Fibroblast of skin of right biceps (primary cell): ENCODE measurements at places on chromosomes 6 and 20.
A peak's percentile ranks its signal among the peaks of the same experiment; 100 is the strongest.

DNA sequence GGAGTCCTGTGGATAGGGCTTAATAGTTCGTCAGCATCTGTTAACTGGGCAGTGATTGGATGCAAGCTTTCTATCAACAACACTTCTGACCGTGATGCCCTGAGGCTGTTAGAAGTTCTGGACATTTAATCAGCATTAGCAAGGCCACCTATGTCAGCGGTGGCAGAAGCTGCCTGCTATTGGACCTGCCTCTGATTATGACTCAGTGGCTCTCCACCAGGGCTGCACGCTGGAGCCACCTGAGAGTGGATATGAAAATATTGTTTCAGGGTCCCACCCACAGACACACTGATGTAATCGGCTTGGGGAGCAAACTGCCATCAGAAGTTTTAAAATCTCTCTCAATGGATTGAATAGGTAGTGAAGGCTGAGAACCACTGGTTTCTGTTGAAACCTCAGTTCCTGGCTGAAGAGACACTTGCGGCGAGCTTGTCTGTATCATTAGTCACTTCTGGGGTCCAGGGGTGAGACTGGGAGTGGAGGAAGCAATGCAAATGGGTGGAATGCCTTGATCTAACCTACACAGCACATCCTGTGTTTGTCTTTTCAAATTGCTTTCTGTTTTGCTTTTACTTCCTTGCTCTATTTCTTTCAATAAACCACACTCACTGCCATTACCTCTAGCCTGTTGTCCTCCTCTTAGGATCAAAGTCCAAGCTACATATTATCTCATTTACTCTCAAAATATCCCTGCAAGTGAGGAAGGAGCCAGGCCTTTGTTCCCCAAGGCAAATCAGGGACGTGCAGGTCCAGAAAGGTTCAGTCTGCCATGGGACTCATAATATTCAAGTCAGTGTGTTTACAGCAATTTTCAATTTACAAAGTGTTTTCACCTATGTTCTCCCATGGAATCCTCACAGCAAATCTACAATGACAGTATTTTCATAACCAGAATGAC, 4.2 kb downstream of the CLIC5 start:
- DNase-seq = no peak

GRCh38 chr6:39362487-39362865, 40.0 kb upstream of the KCNK16 start:
- peak; percentile 63 for DNase-seq

- DNase-seq = peak; percentile 17
These were observed 49.0 kb upstream of the TAGAP start for GRCh38 chr6:159093609-159094443.

- DNase-seq = no peak
These were observed 80.1 kb upstream of the ARMC2 start for GRCh38 chr6:108768166-108768555.

DNA sequence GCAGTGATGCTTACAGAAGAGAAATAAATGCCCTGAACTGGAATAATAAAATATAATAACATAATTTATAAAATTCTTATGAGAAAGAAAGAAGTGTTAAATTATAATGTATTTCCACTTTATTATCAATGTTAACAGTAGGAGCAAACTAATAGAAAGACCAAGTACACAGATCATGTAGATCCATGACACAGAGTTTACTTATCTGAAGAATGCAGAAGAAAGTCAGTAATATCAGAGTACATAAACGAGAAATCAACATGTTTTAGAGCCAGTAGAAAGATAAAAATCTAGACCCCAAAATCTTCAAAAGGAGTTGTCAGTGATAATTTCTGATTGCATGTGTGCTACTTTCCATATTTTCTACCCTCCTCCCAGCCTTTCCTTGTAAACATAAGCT, 334.8 kb upstream of the MANEA start:
- peak; percentile 8 for DNase-seq

DNA sequence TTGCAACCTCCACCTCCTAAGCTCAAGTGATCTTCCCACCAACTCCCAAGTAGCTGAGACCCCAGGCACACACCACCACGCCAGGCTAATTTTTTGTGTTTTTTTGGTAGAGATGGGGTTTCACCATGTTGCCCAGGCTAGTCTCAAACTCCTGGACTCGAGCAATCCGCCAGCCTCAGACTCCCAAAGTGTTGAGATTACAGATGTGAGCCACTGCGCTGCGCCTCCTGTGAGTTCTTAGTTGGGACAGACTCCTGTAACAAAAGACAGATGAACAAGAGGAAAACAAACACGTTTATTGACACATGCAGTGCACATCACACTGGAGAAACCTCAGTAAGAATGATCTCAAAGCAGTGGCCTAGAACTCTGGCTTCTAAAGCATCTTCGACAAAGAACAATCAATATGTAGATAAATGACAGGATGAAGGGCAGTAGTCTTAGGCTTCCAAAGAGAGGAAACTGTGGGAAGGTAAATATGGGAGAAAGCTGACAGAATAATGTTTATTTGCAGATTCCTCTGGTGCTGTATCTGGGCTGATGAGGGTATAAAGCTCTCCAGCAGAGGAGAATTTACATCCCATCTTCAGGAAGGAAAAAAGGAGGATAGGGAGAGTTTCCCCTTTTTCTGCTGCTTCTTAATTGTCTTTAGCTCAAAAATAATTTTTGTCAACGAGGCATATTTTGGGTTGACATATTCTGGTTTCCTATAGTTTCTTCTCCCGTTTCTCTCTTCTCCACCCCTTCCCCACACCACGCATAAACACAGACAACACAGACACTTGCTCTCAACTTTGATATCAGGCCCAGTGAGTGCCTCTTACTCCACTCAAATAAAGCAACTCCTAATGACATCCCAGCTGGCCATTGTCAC, 84.7 kb upstream of the TNFAIP3 start:
- no peak for DNase-seq

- DNase-seq = peak; percentile 76
These were observed 1.5 kb upstream of the GMEB2 start for GRCh38 chr20:63628246-63628975.

DNA sequence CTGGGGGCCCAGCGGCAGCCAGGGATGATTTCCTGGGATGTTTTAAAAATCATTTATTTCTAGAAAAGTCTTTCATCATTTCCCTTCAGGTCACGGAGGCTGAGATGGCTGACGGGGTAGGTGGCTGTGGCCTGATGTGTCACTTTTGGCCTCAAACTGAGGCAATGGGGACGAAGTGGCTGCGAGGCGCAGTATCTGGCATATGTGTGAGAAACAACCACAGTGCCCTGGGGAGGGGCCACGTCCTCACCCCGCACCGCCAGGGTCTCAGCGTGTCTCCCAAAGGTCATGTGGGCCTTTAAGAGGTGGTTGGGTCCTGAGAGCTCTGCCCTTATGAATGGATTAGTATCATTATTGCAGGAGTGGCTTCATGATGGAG, 120.0 kb downstream of the CEBPB start:
- no peak for DNase-seq

DNA sequence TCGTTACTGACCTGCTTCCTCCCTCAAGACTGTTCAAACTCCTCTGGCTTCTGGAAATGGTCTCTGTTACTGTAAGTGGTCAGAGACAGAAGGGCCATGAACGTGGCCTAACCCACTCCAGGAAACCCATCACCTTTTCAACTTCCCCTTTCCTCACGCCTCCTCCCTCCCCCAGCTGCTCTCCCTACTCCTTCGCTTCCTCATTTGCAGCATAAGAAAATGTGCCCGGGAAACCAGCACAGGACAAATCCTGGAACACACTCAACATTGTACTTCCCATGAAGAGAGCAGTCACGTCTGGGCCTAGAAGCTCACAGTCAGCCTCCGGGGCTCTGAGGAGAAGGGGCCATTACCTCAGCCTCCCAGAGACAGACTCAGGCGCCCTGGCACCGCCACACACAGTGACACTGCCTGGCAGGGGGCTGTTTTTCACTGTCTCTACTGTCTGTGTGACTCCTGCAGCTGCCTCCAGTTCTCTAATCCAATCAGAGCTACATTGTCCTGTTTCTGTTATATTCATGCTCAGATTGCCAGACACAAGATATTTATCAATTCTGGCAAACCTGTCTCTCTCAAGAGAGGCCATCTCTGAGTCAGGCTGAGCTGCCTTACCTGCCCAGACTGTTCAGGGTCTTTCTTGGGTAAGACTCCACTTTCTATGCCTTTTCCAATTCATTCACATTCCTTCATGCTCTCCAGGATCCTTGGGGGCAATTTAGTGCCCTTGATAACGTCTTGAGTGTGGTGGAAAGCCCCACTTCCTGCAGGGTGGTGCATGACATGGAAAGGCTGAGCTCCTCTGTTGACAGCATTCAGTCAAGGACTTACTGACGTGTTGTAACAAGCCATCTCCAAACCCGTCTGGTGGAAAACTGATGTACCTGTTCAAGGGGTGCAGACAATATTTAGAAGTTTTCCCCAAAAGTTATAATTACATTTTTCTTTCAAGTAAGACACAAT, 242.2 kb downstream of the HIVEP2 start:
- no peak for DNase-seq

- no peak for DNase-seq
These were observed 4.7 kb upstream of the ZDHHC14 start for GRCh38 chr6:157376241-157376640.

- peak; percentile 93 for DNase-seq
These were observed at the start of gene SNX21 for GRCh38 chr20:45833030-45833882. Gene SNX21, plus strand, starts transcription at chr20:45833799. Its CDS starts 121 bp downstream, at chr20:45833920.

- no peak for DNase-seq
These were observed 37.6 kb downstream of the CDK19 start for GRCh38 chr6:110777636-110778035.

DNA sequence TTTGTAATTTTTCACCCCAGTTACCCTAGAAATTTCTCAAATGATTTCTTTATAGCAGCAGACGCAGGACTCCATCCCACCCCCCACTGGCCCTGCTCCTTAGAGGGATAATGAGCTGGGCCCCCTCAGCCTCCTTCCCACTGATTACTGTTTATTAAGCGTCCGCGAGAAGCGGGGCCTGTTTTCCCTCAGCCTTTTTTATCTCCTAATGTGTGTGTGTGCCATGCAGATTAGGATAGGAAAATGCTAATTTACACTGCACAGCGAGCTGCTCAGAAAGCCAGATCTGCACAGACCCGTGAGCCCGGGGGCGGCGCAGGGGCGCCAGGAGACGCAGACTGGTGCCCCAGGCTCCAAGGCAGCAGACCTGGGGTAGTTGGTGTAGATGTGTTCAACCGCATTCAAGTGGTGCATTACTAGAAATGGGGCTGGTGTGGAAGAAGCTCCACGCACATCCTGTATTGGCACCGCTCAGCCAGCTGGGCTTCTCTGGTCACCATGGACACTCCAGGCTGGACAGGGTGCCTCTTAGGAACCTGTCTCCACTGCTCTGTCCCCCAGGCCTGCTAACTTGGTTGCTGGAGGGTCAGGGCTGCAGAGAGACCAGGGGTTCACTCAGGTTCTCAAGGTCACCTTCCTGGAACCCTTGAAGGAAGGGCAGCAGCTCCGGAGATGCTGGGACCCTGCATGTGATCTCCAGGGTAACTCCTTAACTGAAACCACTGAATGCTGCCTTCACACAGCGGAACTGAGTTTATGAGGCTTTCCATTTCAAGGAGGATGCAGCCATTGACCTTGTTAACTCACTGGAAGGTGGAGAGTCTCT, 256.3 kb downstream of the ERMARD start:
- DNase-seq = no peak

DNA sequence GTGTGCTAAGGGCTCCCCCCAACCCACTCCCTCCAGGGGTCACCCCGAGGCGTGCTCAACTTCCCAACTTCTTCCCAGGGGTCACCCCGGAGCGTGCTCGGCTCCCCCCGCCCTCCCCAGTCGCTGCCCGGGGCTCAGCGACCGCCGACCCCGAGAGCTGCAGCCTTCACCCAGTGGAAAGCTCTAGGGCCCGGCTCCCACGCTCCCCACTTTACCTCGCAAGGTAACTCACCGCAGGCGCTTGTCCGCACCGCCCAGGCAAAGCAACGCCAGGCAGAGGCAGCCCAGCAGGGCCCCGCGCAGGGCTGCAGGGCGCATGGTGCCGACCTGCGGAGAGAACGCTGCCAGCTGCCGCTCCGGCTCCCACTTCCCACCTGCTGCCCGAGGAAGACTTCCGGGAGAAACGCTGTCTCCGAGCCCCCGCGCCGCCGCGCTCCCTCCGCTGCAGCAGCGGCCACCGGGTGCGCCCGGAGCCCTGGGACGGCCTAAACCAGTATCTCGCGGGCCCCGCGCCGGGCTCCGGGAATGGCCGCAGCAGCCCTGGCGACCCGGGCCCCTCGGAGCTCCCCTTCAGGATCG, 396 bp downstream of the RNASET2 start:
- no peak for DNase-seq

DNA sequence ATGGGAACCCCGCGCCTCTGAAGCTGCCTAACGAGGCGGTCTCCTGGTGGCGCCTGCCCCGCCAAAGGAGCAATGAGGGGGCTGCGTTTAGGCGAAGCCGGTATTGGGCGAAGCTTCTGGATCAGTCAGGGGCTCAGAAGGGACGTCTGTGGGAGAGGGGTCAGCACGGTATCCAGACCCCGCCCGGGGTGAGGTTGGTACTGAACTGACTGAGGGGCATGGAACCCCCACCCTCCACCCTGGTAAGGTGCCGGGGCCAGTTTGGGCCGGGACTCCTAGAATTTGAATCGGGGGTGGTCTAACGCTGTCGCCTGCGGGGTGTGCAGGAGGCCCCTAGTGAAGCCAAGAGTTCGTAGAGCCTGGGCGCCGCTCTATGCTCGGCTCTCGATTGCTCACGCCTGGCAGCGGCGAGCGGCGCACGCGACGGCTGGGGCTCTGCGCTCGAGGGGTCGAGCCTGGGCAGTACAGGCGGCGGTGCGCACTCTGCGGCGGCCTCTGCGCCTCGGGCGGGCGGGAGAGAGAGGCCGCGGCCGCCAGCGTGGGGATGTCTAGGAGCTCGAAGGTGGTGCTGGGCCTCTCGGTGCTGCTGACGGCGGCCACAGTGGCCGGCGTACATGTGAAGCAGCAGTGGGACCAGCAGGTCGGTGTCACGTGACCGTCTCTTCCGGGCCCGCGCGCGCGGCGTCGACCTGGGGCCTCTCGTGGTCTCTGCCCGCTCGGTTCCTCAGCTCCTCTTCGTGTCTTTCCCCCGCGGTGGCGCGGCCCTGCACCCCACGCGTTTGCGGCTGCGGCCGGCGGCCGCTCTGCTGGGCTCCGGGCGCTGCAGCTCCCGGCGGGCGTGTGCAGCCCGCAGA, at the start of the genes KAT14 and PET117:
TSS of gene KAT14 (plus strand) at position 452 of the 854 bp plus-strand sequence. CDS start 4,798 bp downstream, outside the sequence.
TSS of gene PET117 (plus strand) at position 452 of the 854 bp plus-strand sequence. CDS start at position 545, 93 bp downstream.
- peak; percentile 96 for DNase-seq

- no peak for DNase-seq
These were observed 50.5 kb downstream of the PCNA start for GRCh38 chr20:5069141-5069806.

GRCh38 chr6:24072038-24072746, 53.8 kb upstream of the NRSN1 start:
- no peak for DNase-seq

DNA sequence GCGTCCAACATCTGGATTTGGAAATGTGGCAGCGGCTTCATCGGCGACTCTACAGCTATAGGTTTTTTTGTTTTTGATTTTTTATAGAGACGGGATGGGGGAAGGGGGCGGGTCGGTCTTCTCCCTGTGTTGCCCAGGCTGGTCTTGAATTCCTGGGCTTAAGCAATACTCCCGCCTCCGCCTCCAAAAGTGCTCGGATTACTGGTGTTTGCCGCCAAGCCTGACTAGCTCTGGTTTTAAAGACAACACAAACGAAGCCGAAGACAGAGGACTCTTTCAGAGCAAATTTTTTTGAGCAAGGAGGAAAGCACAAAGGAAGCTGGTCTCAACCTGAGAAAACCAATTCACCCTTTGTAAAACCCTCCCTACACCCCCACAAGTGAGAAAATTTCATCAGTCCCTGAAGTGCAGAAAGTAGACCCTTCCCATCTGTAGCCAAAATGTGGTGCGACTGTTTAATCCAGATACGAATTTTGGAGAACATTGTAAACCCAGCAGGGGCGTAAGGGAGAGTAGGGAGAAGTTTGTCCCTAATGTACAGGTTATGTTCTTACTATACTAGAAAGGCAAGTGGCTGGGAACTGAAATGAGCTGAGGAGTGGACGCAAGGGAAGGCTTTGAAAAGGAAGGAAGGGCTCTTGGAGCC, 185.9 kb downstream of the TRIM27 start:
- no peak for DNase-seq

- no peak for DNase-seq
These were observed 45.7 kb downstream of the HNF4A start for GRCh38 chr20:44400970-44401769.
